ENCODE measurements at places on chromosomes 12 and 14.
A peak's percentile ranks its signal among the peaks of the same experiment; 100 is the strongest.

DNA sequence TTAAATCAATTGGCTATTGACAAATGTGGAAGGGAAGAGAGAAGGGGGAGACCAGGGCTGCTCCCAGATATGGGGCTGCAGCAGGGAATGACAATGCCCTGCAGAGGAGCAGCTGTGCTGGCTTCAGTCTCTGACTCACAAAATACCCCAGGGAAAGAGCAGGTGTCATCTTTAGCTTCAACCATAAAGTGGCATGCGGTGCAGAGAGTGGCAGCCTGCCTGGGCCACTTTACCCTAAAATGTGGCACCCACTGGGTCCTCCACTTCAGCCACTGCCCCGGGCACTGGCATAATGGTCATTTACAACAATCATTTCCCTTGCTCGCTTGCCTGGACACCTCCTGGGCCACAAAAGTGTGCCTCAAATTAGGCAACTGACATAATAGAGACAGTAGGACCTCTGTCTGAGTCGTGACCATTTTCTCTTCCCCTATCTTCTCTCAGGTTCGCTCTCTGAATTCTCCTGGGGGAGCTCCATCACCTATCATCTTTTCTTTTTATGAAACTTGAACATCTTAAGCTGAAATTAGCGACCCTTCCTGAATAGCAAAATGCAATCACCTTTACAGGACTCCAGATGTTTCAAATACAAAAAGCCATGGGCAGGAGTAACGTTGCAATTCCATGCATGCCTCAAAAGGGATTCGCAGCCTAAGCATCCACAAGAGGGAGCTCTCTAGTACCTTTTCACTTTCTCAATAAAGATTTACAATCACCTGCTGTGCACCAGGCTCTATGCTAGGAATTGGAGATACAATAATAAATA is 179.9 kb upstream of the ATF7IP start:
- peak; percentile 78 for DNase-seq

DNA sequence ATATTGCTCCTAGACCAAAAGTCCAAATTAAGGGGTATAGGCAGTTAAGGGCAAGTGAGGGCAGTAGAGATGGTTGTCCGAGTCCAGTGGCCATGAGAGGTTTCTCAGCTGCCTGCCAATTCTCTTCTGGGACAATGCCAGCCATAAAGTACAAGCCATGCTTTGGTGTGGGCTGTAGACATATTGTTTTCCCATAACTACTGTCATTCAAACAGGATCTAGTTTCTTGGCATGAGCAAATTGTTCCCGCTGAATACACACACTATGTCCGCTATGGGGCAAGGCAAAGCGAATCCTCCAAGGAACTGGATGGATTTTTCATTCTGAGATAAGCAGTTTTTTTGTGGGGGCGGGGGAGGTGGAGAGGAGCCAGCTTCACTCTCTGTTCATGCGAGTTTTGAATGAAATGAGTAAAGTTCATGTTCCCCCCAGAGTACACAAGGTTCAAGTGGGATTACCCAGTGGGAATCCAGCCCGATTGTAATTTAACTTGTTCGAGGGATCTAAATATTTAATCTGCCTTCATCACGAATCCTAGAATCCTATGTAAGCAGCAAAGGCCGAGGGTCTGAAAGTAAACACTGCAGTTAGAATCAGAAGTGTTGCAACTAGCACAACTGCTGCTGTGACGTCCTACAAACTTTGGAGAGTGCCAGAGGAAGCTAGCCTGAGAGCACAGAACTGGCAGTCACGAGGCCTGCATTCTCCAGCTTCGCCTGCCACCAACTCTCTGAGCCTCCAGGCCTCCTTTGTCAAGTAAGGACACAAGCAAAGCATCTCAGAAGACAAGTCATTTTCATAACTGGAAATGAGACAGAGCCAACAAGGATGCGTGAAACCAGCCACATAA is 137.0 kb downstream of the CRADD start:
- DNase-seq, result no peak

DNA sequence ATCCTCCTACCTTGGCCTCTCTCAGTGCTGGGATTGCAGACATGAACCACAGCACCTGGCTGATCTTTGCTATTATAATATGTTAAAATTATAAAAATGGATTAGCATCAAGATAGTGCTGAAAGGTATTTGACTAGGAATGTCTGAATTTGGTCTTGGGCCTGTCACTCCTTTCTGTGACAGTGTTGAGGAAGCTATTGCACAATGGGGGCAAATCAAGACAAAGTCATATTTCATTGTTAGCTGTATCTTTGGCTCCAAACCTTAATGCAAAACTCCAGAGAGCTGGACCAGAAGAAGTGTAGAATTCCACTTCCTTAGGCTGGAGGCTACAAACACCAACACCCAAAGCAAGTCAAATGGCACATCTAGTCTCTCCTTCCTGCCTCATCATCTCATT is 42.2 kb downstream of the ZCRB1 start:
- no peak for DNase-seq

- DNase-seq, result no peak
These were observed 1324.8 kb downstream of the TMEM121 start for GRCh38 chr14:106850913-106851825.

- DNase-seq, result peak; percentile 85
These were observed 707 bp downstream of the DHRS1 start for GRCh38 chr14:24298892-24299254.

DNA sequence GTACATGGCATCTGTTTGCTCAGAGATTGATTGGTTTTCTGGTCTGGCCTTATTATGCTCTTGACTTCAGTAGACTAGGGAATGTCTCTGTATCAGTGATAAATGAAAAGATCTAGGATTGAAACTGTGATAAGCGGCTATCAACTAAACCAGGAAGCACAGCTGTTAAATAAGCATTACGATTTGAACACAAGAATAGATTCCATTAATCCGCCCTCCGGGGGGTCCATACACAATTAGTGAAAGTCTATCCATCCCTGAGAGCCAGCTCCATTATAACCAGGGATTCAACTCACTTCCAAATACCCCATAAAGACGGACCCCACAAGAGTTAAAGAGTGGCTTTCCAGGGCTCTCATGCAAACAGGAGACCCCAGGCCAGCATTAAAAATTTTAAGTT is 279.0 kb downstream of the GRIN2B start:
- no peak for DNase-seq

DNA sequence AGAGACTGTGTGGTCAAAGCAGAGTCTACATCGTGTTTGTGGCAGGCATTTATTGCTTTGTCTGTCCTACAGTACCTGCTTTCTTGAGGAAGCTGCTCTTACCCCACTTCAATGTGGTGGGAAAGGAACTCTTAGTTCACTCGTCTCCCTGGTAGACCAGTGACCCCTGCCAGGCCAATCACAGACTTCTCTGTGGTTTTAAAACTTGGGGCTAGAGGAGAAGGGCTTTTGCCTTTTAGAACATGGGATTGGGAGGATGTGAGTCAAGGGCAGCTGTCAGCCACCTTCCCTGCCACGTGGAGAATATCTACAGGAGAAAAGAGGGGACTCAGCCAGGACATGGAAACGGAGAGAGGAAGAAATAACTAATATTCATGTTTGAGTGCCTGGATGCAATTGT is 36.8 kb upstream of the TMED10 start:
- DNase-seq, result no peak

GRCh38 chr12:99370421-99371138 is 277.0 kb upstream of the GARIN6 start:
- DNase-seq, result no peak

GRCh38 chr12:82687021-82688011 is 610 bp downstream of the TMTC2 start:
- DNase-seq, result peak; percentile 83

GRCh38 chr12:2126676-2127406 is 74.1 kb downstream of the CACNA1C start:
- no peak for DNase-seq

DNA sequence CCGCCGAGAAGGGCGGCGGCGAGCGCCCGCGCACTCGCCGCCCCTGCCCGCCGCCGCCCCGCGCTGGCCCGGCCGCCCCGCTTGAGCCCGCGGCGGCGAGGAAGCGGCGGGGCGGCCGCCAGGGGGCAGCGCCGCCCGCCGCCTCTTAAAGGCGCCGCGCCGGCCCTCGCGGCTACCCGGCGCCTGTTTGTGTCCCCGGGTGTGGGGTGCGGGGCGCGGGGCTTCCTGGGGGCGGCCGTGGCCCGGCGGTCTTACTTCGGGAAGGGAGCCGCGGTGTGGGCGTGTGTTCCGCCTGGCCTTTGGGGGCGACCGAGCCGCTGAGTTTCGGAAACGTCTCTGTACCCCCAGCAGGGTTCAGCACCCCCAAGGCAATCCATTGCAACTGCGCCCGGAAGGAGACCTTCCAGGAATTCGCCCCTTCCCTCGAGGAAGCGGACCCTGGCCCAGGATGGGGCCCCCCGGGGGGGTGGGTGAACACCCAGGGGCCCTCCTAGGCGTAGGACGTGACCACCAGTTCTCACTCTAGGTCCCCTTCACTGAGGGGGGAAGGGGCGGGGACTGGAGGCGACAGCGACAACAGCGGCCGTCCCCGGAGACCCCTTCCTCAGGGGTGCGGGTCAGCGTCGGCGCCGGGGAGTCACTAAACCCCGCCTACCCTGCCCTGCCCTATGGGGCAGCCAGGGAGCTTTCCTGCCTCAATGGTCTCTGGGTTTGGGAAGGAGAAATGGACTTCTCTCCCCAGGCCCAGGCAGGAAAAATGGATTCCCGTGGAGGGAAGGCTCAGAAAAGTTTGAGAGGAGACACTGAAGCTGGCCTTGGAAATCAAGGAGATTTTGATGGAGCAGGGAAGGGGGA is at the start of gene ITPK1:
Gene ITPK1 (minus strand): TSS at position 105 of the 855 bp plus-strand sequence. CDS start 762 bp downstream, outside the sequence.
- no peak for DNase-seq

DNA sequence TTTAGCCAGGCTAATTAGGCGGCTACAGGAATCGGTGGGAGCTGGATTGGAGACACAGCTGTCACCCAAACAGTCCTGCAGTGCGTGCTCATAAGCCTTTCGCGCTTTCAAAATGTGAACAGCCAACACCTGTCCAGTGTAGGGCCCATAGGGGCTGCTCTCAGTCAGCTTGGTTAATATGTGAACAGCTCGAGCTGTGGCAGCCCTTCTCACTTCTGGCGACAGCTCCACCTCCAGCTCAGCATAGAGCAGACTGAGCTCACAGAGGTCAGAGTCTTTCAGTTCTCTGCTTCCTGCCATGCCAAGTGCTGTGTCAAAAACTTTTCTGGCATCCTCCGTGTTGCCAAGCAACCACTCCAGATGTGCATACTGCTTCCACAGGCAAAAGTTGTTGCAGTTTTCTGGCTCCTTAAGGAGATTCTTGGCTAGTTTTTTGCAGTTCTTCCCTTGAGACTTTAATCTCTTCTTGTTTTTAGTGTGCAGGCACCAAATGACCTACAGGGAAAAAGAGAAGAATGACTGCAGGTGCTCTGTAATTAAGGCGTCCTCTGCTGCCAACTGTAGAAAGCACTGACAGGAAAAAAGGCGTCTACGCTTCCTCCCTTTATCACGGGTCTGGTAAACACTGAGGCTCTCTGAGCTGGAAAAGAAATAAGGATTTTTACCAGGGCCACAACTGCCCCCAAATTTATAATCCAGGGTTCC is 32.5 kb downstream of the PSMC1 start:
- no peak for DNase-seq

DNA sequence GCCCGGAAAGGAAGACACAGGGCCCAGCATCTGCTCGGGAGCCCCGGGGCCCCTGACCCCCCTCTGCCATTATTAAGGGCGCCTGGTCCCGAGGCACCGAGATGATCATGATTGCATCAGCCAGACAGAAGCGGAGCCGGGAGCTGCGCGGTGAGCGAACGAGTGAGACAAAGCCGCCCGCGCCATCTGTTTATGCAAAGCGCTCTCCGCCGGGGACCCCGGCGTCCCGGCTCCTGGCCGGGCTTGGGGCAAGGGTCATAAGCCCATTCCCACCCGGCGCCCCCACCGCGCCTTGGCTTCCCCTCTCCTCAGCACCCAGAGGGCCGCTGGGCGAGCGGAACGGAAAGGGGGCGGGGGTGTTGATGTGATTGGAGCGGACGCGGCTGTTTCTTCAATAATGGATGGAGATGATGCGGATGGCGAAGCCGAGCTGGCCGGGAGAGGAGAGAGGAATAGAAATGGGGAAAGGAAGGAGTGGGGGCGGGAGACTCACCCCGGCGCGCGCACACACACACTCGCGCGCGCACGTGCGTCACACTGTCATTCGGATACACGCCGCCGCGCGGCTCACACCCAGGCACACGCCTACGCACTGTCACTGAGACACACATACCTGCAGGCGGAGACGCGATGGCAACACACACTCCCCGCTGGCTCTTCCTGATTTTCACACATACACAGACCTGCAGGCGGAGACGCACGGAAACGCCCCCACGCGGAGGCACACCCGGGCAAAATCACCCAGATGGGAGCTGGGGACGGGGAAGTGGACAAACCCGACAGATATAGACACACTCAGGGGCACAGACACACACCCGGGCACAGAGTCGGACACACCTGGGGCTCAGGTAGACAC is 10.7 kb downstream of the STAC3 start:
- DNase-seq, result peak; percentile 85

- no peak for DNase-seq
These were observed 1.2 kb downstream of the PPHLN1 start for GRCh38 chr12:42327227-42327590.

DNA sequence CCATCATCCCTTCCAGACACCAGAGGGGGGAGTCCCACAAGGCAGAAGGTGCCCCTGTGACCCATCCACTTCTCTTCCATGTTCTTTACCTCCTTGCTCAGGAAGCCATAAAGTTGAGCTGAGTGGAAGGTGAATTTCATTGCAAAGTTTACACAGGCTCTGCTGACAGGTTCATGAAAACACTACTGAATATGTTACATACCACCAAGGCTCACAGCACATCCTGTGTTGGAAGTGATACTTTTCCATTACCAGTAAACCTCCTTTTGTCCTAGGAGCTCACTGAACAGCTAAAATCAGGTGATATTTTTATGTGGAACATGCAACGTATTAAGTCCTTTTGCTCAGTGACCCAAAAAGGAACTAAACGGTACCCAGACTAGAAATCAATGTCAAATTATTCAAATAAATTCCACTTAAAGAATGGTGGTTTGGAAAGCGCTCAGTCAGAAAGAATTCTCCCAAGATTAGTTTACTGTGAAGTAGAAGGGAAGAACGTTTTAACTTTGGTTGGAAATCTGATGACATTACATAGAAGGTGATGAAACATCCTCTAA is 196.2 kb upstream of the NUDT4 start:
- DNase-seq, result peak; percentile 1
